ENCODE measurements at places on chromosomes 3 and 15.
A peak's percentile ranks its signal among the peaks of the same experiment; 100 is the strongest.

GRCh38 chr15:62474771-62475124, 309.7 kb upstream of the C2CD4B start:
- no peak for DNase-seq

DNA sequence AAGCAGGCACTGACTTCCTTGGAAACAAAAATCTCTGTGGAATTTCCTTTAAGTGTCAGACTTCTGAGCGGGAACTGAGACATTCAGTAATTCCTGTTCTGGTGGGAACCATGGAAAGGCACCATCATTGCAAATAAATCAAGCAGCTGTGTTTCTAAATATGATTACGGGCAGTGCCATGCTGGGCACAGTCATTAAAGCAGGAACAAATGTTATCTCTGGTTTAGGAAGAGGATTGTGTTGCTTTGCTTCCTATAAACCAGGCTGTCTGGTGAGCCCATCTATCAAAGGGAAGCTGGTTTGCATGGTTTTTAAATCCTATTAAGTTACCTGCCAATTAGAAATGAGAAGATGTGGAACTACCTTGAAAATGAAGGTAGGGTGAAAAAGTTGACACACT, 86.7 kb downstream of the EBLN2 start:
- DNase-seq: no peak

GRCh38 chr3:184884359-184885017, 72.5 kb downstream of the VPS8 start:
- DNase-seq: no peak

- no peak for DNase-seq
These were observed 21.8 kb upstream of the KLHL6 start for GRCh38 chr3:183577346-183577745.

DNA sequence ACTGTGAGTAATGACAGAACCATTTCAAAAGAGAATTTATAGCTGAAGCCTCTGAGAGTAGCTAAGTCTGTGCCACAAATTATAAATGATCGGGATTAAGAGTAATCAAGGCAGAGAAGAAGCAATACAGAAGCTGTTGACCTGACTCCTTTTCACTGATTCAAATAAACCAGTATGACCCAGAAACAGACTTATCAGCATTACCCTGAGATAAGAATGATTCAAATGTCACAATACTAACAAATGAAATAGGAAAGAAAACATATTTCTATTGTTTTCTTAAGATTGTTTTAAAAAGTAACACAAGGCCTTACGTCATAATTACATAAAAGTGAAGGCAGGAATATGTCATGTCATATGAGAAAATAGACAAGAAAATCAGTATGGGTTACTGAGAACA, 1534.6 kb downstream of the SI start:
- DNase-seq: no peak

- DNase-seq: no peak
These were observed 59.1 kb downstream of the ATP8B4 start for GRCh38 chr15:50059883-50060282.

DNA sequence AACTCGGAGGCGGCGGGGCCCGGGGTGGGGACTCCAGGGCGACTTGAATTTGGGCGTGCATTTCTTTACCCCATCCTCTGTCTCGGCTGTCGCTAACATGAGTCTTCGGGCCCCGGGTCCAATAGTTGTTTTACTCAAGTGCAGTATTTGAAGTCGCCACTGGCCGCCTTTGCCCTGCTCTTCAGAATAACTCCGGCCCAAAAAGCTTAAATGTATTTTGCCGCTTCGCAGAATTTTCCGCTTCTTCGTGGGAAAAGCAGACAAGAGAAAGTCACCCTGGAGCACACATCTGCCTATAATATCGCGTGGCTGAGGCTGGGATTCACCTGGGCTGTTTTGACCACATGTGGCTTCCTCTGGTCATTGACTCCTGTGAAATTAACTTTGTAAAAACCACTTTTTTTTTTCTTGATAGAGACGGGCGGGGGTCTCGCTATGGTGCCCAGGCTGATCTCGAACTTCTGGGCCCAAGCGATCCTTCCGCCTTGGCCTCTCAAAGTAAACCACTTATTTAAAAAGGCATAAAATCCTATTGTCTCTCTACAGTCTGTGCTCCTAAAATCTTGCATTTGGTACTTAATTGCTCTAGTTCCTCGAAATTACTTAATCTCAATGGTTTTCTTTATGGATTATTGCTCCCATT, 676 bp downstream of the CNOT10 start:
- DNase-seq: no peak

GRCh38 chr3:45606003-45606402, 11.5 kb downstream of the LIMD1 start:
- DNase-seq: no peak

DNA sequence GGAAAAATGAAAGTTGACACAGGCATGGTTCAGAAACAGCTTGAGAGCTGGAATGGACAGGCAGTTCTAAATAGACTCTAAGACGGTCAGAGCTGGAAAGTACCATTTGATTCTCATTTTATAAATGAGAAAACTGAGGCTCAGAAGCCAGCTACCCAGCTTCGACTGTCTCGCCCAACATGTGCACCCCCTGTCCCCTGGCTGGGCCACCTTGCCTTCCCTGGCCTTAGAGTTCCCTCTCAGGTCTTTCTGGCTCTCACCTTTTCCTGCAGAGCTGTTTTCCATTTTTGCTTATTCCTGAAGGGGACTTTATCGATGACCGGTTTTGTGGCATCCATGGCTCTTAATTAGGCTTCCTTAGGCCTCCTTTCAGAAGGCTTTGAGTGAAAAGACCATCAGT, 17.3 kb upstream of the DOCK3 start:
- no peak for DNase-seq

GRCh38 chr15:67843092-67843501, 3.3 kb upstream of the RNU6-1 start:
- no peak for DNase-seq

DNA sequence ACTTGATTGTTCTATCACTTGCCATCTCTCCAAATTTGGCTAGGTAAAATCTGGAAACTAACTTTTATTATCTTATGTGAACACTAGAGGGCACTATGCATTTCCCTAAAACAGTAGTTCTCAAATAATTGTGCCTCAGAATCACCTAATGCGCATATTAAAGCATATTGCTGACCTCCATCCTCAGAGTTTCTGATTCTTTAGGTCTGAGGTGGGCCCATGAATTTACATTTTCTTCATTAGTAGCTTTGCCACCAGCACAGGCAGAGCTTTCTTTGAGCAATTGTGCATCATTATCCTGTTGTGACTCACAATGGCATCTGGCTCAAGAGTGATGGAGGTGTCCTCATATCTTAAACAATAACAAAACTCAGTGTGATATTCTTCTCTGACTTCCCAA, 17.5 kb upstream of the BCHE start:
- DNase-seq: no peak

- DNase-seq: peak; percentile 83
These were observed at the start of gene ABI3BP for GRCh38 chr3:100993309-100993708. ABI3BP (minus strand) TSS chr3:100993421; CDS start chr3:100993384, 37 bp downstream.

DNA sequence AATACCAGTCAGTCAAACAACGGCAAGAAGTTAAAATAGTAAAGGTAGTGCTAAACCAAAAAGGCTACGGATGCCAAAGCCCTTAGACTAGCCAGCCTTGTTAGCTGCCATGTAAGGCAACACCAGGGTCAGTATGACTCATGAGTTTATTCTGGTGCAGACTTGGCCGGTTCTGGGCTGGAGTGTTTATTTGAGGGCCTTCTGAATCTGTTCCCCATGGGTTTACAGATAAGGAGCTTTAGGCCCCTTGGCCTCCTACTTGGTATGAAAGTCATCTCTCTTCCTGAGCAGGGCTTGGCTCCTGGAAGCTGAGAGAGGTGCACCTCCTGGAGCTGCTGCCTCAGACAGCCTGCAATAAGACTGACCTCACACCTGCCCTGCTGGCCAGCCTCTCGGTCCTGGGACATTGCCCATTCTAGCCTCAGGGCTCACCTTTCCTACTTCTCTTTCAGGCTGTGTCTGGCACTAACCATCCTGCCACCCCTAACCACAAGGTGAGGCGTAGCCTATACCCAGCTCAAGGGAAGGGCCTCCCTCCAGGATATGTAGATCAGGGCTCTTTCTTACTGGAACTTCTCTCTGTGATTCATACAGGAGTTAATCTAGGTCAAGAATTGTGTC, 10.4 kb upstream of the RTP1 start:
- DNase-seq: no peak

- no peak for DNase-seq
These were observed 14.6 kb downstream of the ACAD11 start for GRCh38 chr3:132645058-132645457.

- peak; percentile 45 for DNase-seq
These were observed 65.4 kb downstream of the USF3 start for GRCh38 chr3:113630956-113631542.

GRCh38 chr15:96670389-96670788, 339.9 kb downstream of the NR2F2 start:
- no peak for DNase-seq

DNA sequence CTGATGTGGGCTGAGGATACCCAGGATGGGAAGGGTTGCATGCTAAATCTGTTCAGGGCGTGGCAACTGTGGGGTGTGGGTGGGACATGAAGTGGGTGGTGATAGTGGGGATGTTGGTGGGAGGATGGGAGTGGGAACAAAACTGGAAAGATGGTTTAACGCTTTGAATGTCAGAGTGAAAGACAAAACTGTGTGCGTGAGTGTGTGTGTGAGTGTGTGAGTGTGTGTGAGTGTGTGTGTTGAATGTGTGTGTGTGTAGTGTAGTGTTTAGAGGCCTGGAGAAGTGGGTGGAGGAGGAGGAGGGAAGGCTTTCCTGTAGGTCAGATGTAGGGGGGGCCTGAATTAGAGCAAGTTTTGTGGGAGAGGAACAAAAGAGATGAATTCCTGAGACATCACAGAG, 44.2 kb upstream of the ONECUT1 start:
- DNase-seq: no peak

DNA sequence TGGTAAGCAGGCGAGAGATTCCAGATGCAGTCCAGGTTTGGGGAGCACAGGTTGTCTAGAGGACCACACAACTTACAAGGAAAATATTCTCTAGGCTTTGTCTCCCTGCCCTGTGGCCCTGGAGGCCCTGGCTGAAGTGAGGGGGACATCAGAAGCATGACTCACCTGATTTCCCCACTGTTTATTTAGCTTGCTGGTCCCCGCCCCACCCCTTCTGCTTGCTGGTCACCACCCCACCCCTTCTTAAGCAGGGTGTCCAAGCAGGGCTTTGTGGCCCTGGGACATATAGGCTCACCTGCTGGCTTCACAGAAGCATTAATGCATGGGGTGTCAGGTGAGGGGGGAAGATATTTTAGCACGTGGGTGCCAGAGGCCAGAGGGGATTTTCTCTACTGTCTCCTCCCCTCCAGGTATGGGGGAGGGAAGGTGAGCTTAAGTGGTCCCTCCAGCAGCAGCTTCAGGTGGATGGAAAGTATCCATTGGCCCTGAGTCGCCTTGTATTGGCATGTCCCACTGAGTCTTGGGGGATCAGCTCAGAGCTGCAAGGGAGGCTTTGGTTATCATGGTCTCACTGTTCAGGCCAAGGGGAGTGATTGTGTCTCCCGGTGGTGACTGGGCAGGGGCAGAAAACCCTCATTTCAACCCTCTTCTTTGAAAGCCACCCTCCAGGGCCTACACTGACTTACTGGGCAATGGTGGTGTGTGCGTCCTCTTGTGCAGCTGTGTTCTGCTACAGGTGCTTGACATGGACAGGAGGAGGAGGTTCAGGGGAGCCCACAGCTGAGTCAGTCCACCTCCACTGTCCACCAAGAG, 49.8 kb downstream of the GASK1A start:
- no peak for DNase-seq

DNA sequence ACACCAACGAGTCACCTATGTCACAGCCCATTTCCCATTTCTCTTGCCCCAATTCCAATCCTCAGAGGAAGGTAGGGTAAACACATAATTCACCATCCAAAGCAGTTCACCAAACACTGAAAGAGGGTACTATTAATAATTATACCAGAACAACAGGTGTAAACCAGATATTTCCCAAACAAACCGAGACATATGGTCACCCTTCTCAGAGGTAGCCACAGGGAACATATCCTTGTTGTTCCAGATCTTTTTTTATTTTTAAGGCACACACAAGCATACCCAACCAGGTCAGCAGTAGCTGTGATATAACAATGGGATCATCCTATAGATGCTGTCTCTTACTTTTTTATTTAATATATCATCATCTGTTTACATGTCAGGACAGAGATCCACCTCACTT, 24.7 kb downstream of the MAGI1 start:
- DNase-seq: no peak

GRCh38 chr3:182710557-182711157, 82.6 kb upstream of the ATP11B start:
- no peak for DNase-seq

- no peak for DNase-seq
These were observed 165.0 kb downstream of the CD47 start for GRCh38 chr3:107925851-107926250.

GRCh38 chr15:48307586-48307985, 23.6 kb upstream of the DUT start:
- no peak for DNase-seq
